ENCODE measurements at places on chromosomes 5 and 9. TPM values are rescaled to one million over a fixed set of nuclear protein-coding genes. Genes with fewer than 3 reads are reported as not detected.

GRCh38 chr9:11618241-11618805, 1005.5 kb upstream of the PTPRD start:
- DNase-seq: no peak

- DNase-seq: peak; percentile 79
These were observed 2.4 kb upstream of the VAV2 start for GRCh38 chr9:133994353-133995011.

- DNase-seq: no peak
These were observed 72.7 kb upstream of the NEURL1B start for GRCh38 chr5:172568308-172568910.

DNA sequence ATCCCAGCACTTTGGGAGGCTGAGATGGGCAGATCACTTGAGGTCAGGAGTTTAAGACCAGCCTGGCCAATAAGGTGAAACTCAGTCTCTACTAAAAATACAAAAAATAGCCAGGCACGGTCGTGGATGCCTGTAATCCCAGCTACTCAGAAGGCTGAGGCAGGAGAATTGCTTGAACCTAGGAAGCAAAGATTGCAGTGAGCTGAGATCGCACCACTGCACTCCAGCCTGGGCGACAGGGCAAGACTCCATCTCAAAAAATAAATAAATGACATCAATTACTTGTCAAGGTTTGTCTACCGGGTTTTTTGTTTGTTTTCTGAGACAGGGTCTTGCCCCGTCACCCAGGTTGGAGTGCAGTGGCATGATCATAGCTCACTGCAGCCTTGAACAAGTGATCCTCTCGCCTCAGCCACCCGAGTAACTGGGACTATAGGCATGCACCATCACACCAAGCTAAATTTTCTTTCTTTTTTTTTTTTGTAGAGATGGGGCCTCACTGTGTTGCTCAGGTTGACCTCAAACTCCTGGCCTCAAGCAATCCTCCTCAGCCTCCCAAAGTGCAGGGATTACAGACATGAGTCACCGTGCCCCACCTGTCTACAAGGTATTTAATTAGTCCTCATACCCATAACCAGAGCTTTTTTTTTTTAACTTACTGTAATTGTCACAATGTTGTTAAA, 64.9 kb downstream of the SUSD1 start:
- DNase-seq: no peak

DNA sequence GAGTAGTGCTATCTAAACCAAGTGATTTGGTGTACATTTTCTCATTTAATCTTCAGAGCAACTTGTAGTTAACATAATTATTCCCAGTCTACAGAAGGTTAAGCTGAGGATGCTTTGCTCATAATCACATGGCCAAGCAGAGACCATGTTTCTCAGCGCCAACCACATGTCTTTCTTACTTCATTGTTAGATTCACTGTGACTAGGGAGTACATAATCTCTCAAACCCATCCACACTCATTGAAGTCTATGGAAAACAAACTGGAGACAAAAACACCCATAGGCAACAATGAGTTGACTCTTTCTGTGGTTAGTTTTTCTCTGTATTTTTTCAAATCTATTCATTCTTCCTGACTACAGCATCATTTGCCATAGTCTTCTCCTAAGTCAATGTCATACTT, 281.7 kb upstream of the PTGER4 start:
- DNase-seq: no peak

- no peak for DNase-seq
These were observed 27.9 kb downstream of the USP20 start for GRCh38 chr9:129863059-129863690.

DNA sequence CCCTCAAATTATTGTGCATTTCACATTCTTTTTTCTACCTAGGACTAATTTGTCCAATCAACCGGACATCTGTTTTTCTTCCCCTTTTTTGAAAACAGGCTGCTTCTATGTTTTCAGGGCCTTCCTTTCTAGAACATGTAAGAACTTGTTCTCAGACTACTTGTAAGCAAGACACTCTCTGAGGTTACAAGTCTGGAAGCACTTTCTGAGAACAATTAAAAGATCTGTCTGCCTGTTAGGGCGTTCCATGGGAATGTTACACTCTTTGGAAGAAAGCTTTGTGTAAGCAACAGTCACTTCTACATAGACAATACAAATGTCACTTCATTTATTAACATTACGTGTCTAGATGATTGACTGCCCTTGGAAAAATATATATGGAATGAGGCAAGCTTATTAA, 50.9 kb upstream of the HSPB3 start:
- no peak for DNase-seq

ADAMTSL1 gene
- total RNA-seq: 7.1 TPM

DNA sequence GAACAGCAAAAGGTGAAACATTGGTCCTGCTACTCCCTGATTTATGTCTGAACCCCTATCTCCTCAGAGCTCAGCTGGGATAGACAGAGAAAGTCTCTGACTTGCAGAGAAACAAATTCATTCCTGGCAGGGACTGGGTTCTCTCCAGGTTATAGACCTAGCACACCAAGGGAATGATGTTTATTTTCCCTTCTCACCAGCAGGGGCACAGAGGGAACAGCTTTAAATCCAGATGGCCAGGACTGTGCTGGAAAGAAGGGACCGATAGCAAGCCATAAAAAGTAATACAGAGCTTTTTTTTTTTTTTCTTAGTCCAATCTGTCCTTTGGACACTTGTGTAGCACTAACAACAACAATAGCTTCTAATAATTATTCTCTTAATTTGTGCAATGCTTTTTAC, 141.1 kb upstream of the C9orf72 start:
- DNase-seq: no peak

DNA sequence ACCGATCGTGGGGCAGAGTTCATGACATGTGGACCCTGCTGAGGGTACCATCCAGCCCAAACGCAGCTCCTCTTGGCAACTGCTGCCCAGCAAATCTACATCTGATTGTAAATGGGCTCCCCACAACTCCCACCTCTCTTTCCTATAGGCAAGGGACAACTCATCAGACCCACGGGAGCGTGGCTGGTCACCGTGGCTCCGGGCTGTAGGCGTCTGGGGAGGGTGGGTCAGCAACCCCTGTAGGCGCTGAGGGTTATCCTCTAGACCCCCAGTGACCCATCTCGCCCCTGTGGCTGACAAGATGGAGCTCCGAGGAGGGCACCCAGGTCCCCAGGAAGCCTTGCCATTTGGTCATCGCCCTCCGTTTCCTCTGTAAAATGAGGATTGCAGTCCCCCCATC, 122.4 kb downstream of the ZNF354C start:
- no peak for DNase-seq

DNA sequence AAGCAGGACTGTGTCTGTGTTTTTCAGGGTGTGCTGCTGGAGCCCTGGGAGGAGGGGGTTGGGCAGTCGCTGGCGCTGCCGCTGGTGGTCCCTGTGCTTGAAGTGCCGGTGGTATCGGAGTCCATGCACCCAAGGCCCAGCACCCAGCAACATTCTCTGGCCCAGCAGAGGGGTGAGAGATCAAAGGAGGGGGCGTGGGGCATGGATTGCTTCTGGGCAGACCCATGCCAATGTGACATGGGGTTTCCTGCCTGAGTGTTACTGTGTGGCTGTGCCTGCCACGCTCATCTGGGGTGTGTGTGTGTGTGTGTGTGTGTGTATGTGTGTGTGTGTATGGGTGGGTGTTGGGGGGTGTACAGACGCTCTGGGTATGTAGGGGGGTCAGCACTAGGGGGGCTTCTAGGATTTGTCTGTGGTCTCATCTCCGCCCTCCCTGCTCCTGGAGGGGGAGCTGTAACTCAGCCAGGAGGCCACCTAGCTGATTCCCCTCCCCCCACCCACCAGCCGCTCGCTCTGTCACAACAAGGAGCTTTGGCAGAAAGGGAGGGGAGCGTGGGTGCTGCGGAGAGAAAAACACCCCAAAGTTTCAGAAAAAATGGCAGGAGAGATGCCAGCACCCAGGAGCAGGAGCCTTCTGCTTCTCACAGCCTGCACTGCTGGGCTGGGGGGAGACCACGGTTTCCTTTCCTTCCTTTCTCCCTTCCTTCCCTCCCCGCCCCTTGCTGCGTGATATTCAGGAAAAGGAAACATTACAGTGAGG, 35.9 kb upstream of the HSPA9 start:
- peak; percentile 70 for DNase-seq

DNA sequence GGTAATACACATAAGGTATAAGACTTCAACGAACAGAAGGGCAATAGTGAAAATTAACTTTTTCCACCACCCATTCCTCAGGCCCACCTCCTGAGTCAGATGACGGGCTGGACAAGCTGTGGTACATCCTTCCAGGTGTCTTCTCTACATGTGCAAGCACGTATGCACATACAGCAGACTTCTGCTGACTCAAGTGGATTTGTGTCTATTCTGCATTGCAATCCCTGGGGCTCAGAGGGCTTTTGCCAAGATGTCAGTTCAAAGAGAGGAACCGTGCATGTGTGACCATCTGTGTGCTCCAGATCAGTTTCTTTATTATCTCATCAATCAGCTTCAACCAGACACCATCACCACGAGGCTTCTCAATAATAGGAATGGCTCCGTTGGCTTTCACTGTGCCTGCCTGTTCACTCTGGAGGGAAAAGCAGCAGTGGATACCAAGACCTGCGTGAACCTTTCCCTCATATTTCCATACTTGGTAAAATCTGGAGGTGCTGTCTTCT, 288.4 kb downstream of the MTRR start:
- no peak for DNase-seq

DNA sequence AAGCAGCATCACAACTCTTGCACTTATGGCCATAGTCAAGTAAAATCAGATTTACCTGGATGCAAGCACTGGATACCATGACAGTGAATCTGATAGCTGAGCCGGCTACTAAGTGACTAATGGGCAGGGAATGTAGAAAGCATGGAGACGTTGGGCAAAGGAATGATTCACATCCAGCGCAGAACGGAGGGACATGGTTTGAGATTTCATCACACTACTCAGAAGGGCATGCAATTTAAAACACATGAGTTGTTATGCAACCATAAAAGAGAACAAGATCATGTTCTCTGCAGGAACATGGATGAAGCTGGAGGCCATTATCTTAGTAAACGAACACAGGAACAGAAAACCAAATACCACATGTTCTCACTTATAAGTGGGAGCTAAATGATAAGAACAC, 169.1 kb upstream of the PIK3R1 start:
- no peak for DNase-seq

GRCh38 chr9:27475057-27475595, 49.0 kb upstream of the IFNK start:
- no peak for DNase-seq

DNA sequence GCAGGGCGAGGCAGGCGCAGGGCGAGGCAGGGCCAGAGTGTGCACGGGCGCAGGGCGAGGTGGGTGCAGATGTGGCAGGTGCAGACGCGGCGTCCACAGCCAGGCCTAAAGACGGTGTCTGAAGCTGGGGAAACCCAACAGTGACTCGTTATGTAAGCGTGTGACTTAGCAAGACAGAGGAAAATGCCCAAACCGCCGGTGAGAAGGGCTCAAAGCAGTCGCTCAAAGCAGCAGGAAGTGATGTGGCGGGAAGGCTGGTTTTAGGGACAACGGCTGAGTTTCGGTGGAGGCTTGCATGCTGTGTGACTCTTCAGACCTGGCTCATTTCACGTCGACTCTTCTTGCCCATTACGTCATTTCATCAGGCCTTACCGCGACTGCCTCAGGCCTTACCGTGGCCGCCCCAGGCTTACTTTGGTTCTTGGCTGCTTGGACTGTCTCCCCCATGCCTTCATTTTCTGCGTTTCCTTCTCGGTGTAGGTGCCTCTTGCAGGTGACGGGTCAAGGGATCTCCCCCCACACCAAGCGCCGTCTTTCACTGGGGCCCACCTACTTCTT, 50.5 kb upstream of the EXOC3 start:
- no peak for DNase-seq

RANBP3L gene
- 29.5 TPM for total RNA-seq

MFAP3 gene
- total RNA-seq: 41.1 TPM

DNA sequence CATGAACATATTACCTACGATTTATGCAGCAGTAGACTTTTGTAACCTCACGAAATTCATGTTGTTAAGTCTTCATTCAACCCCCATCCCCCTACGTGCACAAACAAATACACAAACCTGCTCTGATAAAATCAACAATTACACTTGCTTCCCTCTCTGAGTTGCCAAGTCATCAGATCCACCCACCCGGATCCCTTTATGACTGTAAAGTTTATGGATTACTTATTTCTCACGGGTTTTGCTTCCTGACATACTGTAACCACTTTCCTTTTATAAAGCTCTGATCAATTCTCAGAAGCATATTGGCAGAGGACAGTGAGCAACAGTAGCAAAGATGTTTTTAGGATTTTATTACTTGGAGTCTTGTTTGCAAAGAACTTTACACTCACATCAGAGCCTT, 70.5 kb downstream of the MLLT3 start:
- DNase-seq: no peak

DNA sequence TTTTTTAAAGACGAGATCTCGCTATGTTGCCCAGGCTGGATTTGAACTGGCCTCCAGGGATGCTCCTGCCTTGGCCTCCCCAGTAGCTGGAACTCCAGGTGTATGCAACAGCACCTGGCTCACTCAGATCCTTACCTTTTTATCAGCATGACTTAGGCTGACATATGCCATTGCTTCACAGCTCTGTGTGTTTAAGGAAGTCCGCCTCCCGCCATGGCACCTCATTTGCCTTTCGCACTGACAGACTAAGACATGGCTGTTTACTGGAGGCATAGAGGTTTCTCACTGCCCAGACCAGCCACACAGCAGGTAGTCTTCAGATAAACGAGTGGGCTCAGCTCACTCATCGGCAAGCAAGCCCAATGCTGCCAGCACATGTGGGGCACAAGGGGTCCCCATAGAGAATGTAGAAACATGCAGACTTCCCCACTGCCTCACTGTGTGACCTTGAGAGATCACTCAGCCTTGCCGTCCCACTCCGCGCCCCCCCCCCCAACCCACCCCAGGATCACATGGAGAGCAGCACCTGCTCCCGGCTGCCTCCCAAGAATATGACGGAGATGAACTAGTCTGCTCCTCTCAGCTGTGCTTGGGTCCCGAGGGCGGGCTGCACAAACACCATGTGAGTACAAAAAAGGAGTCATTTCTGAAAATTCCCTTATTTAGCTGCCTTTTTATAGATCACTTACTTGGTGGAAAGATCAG, 62.8 kb downstream of the DCP2 start:
- DNase-seq: no peak

- DNase-seq: no peak
These were observed 2.6 kb downstream of the TEX10 start for GRCh38 chr9:100350188-100350587.

DEPDC1B gene
- 0.34 TPM for total RNA-seq

IFNA2 gene
- 1.4 TPM for total RNA-seq

FGF1 gene
- 174 TPM for total RNA-seq

- DNase-seq: no peak
These were observed 51.5 kb downstream of the SLC44A1 start for GRCh38 chr9:105295986-105296385.

GRCh38 chr5:118008779-118009178, 979.6 kb downstream of the DTWD2 start:
- no peak for DNase-seq

GRCh38 chr5:146662229-146662628, 146.2 kb upstream of the GPR151 start:
- DNase-seq: no peak

CACNA1B gene
- total RNA-seq: 61.6 TPM
